ENCODE measurements at places on chromosomes 11 and 22.

- DNase-seq = no peak
Measured at GRCh38 chr11:26948881-26949280, 45.0 kb upstream of the FIBIN start.

DNA sequence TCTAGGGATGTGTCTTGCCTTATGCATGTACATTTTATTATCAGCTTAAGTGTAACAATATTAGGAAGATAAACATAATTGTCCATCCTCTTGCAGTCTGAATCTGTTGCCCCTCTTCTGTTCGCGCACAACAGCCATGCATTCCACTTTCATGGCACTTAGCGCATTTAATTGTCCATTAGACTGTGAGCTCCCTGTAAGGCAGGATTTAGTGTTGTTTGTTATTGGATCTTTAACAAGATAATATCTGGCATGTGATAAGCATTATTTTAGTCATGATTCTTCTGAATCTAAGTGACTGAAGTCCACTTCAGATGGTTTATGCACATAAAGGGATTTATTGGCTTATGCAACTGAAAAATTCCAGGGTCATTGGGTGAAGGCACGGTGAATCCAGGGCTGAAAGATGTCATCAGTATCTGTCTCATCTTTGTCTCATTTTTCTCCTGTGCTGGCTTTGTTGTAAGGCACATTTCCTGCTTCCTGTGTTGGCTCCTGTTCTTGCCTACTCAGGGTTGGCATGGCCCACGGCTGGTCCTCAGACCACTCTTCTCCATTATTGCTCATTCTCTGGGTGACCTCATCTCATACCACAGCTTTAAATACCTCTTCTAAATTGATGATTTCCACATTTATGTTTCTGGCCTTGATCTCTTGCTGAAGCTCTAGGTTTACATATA lies 37.6 kb downstream of the ATXN10 start:
- peak; percentile 59 for DNase-seq

GRCh38 chr11:3129591-3130268 lies 35.4 kb downstream of the OSBPL5 start:
- DNase-seq = no peak

- no peak for DNase-seq
Measured at GRCh38 chr11:61172356-61172755, 11.1 kb upstream of the VPS37C start.
